ENCODE measurements at places on chromosomes 7 and 10. TPM values are rescaled to one million over a fixed set of nuclear protein-coding genes. Genes with fewer than 3 reads are reported as not detected.

EPO gene
- not detected for total RNA-seq

DNA sequence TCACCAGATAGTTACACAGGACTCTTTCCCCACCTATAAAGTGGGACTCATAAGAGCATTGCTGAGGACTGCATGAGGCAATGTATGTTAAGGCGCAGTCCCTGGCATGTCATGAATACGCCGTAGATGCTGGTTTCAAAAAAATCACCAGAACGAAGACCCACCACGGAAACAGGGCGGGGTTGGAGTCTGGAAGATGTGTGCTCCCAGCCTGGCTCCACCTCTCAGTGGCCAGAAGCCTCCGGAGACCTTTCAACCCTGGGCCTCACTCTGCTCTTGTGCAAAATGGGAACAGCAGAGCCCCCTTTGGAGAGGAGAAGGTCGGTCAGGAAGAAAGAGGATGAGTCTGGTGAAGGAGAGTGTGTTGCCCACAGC, 12.4 kb upstream of the ZMIZ1 start:
- no peak for DNase-seq

GRCh38 chr10:120578890-120579289, 121.9 kb downstream of the PLPP4 start:
- no peak for DNase-seq

SMC3 gene
- total RNA-seq: 87.3 TPM

FAM13C gene
- not detected for total RNA-seq

LAMB1 gene
- total RNA-seq: not detected

DNA sequence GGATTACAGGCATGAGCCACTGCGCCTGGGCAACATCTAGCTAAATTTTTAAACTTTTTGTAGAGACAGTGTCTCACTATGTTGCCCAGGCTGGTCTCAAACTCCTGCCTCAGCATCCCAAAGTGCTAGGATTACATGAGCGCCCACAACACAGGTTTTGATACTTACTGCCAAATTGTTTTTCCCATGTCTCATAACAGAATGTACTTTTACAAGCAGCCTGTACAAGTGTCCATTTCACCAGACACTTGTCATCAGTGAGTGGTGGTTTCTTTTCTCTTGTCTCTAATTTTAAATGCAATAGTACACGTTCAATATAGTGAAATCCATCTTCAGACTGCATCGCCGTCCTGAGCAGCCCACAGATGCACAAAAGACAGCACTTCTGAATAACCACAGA, 116.4 kb upstream of the LYZL2 start:
- DNase-seq: no peak

Measured in activated CD4-positive, alpha-beta T cell treated with anti-CD3 and anti-CD28 coated beads, Interleukin-2, amount 10 ng/mL, durations not matched to agents 24 days and 14 days (primary cell).